Activated CD4-positive, alpha-beta T cell treated with anti-CD3 and anti-CD28 coated beads, Interleukin-2, amount 10 ng/mL, durations not matched to agents 7 days and 5 days (primary cell): ENCODE measurements at places on chromosomes 7 and 10.

- DNase-seq = no peak
These were observed 154.9 kb downstream of the SDK1 start for GRCh38 chr7:3455806-3456595.

DNA sequence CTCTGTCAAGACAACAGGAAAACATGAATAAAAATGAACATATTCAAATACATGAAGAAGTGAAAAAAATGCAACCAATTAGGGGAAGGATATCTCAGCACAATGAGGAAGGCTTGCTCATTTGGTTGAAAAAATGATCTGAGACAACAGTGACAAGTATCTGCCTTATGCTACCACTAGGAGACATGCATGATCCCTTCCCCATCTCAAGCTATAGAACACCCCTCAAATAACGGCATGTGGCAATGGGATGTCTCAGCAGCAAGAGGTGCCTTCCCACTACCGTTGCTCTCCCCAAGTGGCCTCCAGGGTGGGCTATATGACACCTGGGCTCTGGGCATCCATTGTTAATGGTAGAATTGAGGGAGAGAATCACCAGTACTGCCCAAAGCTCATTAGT is 98.1 kb upstream of the RSU1 start:
- no peak for DNase-seq

GRCh38 chr10:79444199-79445119 is 965 bp downstream of the ZCCHC24 start:
- DNase-seq = peak; percentile 49

- DNase-seq = no peak
These were observed 36.8 kb downstream of the RSU1 start for GRCh38 chr10:16780338-16780880.

GRCh38 chr10:129442866-129443265 is 24.2 kb upstream of the MGMT start:
- no peak for DNase-seq

- DNase-seq = no peak
These were observed 16.8 kb upstream of the ABCB5 start for GRCh38 chr7:20598459-20599309.

DNA sequence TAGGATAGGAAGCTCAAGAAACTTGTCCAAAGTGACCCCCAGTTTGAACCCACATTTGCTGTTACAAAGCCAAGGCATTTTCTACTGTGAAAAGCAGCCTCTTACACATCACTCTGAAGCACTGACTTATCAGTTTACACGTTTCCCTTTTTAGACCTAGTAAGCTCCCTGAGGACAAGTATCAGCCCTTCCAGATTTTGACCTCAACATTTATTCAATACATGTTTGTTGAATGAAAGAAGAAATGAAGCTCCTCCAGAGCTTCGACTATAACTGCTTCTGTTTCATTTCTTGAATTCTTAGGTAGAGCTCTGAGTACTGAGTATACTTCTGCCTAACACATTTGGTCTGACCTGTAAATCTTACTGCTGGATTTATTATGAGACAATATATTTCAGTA is 2.7 kb downstream of the WASL start:
- DNase-seq = no peak

GRCh38 chr7:50557099-50557498 is 8.1 kb downstream of the DDC start:
- no peak for DNase-seq

GRCh38 chr7:73647725-73648592 is 19.7 kb upstream of the VPS37D start:
- no peak for DNase-seq

- no peak for DNase-seq
These were observed 12.4 kb upstream of the BLNK start for GRCh38 chr10:96283756-96284155.

- DNase-seq = no peak
These were observed 181.0 kb downstream of the GATA3 start for GRCh38 chr10:8235253-8236027.
